ENCODE measurements at places on chromosomes 5 and 9.

- no peak for DNase-seq
Observed at GRCh38 chr9:109689701-109690100, 90.3 kb upstream of the PALM2AKAP2 start.

DNA sequence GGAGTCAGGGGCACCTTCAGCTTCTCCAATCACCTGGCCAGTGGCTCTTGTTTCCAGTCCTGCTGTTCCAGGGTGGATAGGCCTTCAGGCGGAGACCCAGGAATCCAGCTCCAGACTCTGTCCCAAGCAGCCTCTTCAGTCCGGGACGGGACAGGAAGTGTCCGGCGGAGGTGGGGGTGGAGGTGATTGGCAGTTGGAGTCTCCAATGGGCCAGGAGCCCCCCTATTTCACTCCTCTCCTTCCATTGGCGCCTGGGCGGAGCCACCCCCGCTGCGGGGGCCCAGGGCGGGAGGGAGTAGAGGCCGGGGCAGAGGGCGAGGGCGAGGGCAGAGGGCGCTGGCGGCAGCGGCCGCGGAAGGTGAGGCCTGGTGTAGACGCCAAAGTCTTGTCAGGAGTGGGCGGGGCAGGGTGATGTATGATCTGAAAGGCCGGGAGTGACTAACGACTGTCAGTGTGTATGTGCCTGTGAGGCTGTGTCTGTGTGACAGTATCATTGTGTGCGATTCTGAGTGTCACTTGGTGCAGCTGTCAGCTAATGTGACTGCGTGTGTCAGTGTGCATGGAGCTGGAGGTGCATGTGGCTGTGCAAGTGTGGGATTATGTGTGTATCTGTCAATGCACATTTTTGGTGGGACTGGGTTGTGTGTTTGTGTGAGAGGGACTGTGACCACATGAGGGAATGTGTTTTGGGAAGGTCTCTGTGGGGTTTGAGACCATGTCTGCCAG, at the start of gene IL11RA:
IL11RA (plus strand) TSS at position 310 of the 726 bp plus-strand sequence. CDS start 3,033 bp downstream, outside the sequence.
- DNase-seq: no peak

DNA sequence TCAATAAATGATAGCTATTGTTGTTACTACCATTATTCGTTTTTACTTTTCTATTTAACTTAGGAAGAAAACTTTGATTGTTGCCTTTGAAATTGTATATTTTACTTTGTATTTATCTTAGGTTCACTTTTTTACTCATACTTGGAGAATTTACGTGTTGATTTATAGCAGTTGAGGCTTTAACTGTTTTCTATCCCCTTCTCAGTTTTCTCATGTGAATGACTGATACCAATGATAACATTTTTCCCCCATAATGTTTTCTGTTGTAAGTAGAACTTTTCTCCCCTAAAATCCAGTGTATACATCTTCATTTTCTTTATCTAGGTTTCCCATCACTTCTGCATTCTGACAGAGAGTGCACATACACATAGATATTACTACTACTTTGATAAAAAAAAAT, 54.4 kb downstream of the FSD1L start:
- DNase-seq: no peak

DNA sequence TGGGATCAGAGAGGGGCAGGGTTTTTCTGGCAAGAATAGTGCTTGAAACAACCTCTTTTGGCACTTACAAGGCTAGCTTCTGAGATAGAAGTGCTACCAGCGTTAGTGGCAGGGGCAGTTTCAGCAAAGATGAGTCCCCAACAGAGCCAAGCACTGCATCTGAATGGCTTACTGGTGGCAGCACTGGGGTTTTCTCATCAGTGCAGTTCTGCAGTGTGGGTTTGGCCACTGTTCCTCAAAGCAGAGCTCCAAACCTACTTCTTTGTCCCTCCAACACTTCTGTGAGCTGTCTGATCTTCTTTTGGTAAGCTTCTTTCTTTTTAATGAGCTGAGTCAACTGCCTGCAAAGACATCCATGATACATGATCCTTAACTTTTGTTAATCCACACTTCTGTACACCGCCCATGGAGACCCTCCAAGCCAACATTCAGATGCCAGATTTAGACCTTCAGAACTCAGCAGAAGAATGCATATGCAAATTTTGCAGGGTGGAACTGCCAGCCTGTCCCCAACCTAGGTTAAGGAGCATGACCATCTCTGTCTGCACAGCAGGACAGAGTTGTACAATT, 29.9 kb upstream of the FSTL4 start:
- DNase-seq: no peak

DNA sequence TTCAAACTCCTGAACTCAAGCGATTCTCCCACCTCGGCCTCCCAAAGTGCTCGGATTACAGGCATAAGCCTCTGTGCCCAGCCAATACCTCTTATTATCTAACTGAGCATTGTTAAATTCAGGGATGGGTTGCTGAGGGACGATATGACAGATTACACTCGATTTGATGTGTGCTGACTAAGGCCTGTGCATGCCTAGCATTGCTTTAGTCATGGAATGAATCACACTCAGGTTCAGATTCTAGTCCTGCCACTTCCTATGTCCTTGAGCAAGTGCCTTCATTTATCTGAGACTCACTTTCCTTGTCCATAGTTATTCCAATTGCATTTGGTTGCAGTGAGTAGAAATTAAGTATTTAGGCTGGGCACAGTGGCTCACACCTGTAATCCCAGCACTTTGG, 19.5 kb downstream of the THBS4 start:
- no peak for DNase-seq

- no peak for DNase-seq
Observed at GRCh38 chr9:37220971-37221370, 100.6 kb downstream of the ZCCHC7 start.

DNA sequence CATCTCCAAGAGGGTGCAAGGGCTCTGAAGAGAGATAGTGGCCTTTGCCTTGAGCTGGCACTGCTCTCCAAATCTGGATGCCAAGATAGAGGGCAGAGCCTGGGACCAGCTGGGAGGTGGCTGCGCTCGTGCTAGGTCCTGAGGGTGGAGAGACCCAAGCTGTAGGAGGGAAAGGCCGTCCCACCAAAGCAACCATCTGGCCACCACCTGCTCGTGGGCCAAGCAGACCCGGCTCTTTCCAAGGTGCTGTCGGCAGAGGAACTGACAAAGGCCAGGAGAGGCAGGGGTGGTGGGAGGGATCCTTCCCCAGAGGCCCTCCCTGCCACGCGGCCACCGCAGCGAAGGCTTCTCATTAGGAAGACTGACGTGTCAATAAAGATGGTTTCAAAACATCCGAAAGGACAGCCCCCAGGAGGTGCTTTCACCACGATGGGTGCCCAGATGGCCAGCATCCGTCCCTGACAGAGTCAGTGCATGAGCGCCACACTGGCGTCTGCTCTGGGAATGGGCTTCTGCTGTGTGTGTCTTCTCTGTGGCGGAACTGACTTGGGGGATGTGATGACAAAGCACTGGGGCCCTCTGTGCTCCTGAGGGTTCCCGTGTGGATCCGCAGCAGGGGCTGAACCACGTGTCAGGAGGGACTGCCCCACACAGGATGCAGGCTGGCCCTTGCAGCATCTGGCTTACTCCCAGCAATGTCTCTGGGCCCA, 213.5 kb downstream of the FANCC start:
- no peak for DNase-seq

All from left renal pelvis (tissue), 4 donors.